Ammon's horn (tissue), 1 donor: ENCODE measurements at places on chromosomes 7 and 10.

GRCh38 chr7:127392182-127392565 is 334 bp downstream of the ZNF800 start:
- DNase-seq = peak; percentile 49

DNA sequence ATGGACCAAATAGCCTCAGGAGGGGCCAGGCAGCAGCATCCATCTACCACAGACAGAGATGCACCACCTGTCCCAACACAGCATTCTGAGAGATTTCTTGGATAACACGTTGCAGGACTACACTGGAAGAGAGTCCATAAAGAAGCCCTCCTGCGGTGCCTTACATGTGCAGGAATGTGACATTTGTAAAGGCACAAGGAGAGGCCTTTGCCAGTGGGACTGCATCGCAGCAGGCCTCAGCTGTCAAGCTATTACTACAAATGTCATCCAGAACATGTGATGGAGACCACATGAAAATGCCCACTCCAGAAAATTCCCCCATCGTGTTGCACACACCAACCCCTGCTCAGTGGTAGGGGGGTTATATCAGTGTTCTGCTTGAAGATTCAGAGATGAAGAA is 77.4 kb downstream of the ATXN7L1 start:
- DNase-seq = no peak

DNA sequence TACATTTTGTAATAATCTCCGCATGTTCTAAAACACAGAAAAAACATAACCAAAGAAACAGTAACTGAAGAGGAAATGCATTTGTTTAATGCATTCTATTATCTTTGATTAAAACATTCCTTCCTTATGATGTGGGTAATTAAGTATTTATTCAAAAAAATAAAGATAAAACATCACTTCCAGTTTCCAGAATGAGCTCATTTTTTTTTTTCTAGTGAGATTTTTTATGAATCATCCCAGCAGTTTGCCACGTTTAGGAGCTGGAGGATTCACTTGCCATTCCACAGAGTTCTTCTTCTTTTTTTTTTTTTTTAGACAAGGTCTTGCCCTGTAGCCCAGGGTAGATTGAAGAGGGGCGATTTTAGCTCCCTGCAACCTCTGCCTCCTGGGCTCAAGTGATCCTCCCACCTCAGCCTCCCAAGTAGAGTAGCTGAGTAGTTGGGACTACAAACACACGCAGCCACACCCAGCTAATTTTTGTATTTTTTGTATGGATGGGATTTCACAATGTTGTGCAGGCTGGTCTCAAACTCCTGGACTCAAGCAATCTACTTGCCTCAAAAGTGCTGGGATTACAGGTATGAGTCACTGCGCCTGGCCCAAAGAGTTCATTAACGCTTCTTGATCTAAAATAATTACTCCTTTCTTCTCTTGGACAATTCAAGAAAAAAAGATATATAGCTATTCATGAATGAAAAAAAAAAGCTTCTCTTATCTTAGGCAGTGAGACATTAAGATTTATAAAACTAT is 177.3 kb downstream of the DKK1 start:
- no peak for DNase-seq

DNA sequence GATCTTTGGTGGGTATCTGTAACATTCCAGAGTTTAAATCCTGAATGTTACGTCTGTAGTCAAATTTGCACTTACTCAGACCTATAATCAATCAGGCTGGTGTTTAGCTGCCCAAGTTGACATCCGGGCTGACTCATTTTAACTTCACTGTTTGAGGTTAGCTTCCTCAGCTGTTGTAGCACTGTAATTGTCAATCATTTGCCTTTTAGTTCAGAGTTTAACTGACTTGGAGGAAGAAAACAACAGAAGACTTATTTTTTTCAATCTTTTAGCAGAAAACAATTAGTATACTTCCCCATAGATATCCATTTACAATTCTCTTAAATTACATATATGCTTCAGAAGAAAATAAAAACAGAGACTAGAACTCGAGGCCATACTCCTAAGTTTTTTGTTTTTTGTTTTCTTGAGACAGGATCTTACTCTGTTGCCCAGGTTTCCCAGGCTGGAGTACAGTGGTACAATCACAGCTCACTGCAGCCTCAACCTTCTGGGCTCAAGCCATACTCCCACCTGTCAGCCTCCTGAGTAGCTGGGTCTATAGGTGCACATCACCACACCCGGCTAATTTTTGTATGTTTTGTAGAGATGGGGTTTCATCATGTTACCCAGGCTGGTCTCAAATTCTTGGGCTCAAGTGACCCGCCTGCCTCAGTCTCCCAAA is 38.5 kb upstream of the LRRC17 start:
- DNase-seq = no peak

- no peak for DNase-seq
Measured at GRCh38 chr7:115359119-115359518, 437.2 kb downstream of the MDFIC start.

DNA sequence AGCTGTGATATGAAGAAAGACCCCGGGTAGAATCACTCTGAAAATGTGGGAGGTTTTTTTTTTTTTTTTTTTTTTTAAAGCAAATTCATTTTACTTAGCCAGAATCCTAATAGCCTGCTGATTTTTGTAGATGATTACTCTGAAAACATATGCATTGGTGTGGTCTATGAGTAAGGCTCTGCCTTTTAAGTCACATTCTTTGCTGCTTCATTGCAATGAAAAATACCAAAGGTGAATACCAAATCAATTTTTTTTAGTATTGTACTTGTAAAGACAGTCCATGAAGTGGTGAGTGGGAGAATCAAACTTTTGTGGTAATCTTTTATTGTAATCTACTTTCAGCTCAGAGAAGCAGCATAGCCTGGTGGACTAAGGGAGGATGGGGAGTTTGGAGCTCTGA is 130.3 kb downstream of the SDK1 start:
- DNase-seq = no peak

- DNase-seq = peak; percentile 4
Measured at GRCh38 chr10:25820874-25821273, 113.2 kb upstream of the MYO3A start.

- no peak for DNase-seq
Measured at GRCh38 chr7:94683066-94683465, 27.1 kb upstream of the SGCE start.
